HFFc6 (cell line): ENCODE measurements at places on chromosomes 3 and 15.
A peak's percentile ranks its signal among the peaks of the same experiment; 100 is the strongest.

GRCh38 chr3:105647047-105647446 lies 221.8 kb downstream of the CBLB start:
- DNase-seq = peak; percentile 85

GRCh38 chr3:197541756-197542539 lies 13.8 kb downstream of the BDH1 start:
- DNase-seq = peak; percentile 53

DNA sequence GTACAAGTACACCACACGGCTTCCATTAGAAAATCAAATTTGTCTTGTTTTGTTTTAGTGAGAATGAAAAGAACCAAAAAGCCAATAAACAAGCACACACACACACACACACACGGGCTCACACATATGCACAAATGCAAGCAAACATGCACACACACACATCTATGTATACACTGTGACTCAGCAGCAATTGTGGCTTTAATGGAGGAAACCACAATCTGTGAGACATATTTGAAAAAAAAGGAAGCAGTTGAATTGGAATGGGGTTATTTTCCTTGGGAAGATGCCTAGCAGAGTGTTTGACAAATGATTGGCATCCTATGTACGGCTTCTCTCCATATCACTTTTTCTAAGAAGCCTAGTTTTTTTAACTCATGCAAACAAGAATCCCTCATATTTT lies 201.1 kb upstream of the ARRDC4 start:
- DNase-seq = peak; percentile 30

- no peak for DNase-seq
Observed at GRCh38 chr3:115162759-115163158, 15.7 kb upstream of the ZBTB20 start.

- DNase-seq = no peak
Observed at GRCh38 chr15:75545064-75545463, 34.1 kb downstream of the PTPN9 start.

DNA sequence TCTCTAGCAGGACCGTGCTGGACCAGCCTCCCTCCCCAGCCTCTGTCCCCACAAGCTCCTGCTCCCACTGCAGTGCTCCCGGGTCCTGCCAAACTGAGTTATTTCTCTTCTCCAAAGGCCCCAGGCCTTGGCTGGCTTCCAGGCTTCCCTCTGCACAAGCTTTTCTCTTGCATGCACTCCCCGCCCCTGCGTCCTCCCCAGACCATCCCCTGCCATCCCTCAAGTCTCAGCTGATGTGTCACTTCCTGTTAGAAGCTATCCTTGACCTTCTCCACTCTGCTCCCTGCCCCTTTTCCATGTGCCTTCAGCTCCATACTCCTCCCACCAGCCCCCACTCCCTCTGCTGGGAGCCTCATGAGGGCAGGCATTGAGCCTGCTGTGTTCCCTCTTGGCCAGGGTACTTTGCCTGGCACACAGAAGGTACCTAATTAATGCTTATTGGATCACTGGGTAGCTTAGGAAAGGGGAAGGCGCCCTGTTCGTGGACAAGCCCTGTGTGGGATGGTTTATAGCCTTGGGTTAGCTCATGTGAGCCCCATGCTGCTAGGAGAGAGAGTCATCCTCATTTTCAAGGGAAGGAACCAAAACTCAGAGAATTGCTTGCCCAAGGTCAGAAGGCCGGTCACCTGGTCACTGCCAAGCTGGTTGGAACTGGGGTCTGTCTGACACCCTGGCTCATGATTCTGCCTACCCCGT lies 56.4 kb downstream of the FEM1B start:
- DNase-seq = no peak

DNA sequence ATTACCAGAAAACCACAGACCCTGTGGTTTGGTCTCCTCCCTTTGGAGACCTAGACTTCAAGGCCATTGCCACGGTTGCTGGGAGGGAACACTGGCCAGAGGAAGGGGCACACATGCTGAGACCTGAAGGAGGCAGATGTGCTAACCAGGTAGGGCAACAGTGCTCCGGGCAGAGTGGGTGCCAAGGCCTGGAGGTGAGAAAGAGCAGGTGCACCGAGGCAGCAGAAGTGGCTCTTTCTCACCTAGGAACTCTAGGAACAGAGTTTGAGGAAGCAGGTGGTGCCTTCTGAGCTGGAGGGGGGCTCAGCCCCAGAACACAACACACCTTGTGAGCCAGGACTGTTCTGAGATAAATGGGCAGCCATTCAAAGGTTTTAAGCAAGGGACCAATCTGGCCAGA lies 106.1 kb downstream of the MEGF11 start:
- DNase-seq = no peak

- no peak for DNase-seq
Observed at GRCh38 chr3:179700716-179701115, 47.9 kb downstream of the USP13 start.

DNA sequence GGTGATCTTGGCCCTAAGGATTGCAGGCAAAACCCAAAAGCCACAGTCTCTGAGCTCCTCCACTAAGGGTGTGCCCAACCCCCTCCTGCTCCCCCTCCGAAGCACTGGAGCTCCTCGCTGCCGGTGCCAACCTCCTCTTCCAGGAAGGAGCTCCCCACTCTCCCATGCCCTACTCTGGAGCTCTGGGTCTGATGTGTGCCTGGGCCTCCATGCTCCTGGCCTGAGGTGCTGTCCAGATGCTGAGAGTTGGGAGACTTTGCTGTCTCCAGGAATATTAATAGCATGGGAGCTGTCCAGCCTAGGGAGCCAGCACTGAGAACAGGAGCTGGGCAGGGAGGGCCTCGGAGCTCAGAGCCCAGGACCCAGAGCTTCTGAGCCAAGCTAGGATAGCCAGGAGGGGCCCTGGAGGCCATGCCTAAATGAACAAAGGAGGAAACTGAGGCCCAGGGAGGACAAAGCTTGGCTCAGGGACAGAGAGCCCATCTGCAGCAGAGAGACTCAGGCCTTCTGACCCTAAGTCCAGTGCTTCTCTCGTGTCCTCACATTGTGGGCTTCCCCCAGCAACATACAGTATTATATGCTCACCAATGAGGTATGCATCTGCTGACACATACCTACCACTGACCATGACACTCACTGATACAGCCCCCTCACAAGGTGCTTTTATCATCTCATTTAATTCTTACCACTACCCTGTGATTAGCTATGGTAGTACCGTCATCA lies 36.9 kb upstream of the HERC1 start:
- DNase-seq = peak; percentile 83

DNA sequence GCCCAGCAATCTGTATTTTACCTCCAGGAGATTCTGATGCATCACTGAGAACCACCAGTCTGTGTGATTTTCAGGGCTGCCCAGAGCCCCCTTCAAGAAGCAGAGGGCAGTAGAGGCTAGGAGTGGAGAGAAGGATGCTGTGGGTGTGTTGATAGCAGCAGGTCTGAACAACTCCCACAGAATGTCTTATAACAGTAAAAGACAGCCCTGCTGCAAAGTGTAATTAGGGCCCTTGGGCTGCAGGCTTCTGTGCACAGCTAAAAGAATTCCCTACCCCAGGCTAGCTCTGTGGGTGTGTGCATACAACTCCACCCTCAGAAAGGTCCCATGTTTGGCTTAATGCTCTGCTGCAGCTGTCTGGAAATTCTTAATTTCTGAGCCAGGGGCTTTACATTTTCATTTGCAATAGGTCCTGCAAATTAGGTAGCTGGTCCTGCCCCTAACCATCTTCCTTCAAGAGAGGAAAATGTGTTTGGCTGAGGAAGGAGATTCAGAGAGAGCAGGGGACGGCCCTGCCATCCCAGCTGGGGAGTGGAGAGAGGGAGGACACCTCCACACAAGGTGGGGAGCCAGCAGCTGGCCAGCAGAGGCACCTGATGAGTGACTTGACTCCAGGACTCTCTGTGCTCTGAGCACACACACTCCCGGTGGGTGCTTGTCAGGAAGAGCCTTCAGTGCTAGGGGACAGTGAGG lies 43.2 kb upstream of the RAB6B start:
- DNase-seq = no peak

DNA sequence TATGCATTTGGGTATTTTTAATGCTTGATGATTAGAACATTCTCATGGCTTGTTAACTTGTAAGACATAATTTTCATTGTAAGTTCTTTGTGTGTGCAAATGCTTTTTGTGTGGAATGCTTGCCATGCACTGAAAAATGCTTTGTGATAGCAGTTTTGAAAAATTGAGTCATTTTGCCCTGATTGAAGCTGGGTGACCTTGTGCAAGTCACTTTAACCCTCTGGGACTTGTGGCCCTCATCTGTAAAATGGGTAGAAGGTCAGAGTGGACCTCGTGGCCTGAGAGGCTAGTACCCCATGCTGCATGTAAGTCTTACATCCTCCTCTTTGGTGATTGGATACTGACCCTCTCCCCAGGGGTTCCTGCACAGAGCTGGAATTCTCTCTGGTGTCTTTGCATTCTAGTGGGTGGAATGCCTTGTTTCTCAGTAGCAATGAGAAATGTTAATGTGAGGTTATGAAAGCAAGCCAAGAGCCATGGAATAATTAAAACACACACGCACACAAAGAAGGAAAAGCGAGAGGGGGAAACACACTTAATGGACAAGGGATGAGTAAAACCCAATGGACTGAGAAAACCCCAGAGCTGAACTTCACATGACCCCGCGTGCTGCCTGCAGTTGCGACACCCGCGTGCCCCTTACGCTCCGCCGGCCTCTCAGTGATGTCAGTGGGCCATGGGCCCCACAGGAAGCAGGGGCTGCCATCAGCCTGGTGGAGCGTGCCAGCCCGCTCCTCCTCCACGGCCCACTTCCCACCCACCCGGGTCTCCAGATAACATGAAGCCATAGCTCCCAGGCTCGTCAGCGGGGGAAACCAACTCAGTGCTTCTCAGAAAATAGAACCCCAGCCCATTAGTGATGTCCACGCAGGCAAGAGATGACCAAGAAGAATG lies 44.0 kb downstream of the SMAD3 start:
- DNase-seq = peak; percentile 98

DNA sequence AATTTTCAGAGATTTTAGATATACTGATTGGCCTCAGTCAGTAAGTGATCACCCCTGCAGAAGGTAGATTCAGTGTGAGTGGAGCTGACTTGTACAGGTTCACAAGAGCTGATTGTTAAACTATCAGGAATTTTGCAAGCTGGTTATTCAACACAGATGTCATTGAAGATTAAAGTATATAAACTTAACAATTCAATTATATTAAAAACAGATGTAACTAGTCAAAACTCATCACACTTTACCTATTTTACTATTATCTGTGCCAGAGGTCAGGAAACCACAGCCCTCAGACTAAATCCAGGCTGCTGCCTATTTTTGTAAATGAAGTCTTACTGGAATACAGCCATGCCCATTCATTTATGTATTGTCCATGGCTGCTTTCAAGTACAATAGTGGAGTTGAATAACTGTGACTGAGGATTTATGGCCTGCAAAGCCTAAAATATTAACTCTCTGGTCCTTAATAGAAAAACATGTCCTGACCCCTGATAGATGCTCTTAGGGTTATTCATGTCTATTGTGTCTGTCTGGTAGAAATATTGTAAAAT lies 429.3 kb upstream of the PDZRN3 start:
- DNase-seq = no peak

DNA sequence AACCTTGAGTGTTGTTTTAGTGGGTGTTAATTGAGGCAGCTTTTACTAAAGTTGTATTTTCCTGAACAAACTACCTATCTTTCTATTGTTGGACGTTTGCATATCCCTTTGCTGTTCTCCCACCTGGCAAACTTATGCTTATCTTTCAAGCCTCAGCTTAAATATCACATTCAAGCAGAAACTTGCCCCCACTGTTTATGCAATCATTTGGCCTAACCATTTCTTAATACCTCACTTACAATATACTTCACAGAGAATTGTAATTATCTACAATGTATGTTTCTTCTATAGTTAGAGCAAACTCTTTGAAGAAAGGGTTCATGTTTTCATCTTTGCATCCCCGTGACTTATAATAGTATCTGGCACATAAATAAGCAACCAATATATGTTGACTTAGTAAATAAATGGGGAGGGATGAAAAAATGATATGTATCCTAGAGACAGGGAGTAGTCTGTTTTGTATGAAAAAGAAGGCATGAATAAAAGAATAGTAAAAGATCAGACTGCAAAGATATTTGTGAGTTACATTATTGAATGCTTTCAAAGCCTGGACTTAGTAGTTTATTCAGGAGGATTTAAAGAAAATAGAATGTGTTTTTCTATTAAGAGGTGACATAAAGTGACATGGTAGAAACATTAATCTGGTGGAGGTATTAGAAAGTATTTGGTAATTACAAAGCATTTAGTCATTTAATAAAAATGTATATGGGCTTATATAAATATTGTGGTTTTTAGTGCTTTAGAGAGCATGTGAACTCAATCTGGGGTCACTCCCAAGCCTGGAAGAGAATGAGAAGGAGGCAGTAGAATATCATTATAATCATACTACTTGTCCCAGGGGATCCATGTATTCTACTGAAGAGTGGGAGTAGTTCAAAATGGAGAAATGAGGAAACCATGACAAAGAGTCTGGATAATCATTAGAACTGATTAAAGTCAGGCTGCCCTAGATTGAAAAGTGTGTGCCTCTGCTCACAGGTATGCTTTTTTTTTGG lies 60.0 kb upstream of the DCBLD2 start:
- DNase-seq = peak; percentile 43

DNA sequence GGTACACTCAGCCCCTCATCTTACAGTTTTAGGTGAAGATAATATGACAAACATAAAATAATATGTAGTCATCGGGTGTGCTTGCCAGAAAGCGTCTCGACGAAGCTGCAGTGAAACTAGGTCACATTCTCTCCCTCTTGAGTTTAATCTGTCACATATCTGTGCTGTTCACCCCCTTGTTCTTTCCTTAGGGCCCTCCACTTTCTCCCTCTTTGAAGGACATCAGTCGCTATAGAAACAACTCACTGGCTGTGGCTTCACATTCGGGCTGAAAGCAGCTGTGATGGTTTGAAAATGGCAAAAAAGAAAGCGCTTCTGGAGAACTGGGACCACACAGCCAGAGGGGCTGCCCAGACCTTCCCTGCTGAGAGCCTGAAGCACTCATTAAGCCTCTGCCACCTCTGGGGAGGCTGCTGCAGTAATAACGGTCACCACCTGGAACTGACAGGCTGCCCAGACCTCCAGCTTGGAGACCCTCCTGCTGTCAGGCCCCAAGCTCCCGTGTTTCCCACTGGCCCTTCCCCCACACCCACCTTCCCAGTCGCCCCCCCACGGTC lies 50.3 kb downstream of the ABTB1 start:
- no peak for DNase-seq

- peak; percentile 25 for DNase-seq
Observed at GRCh38 chr15:78811124-78811824, at the start of gene ADAMTS7. ADAMTS7 (minus strand) TSS chr15:78811464; CDS start chr15:78811220, 244 bp downstream.
